ENCODE measurements at places on chromosomes 6 and 20. TPM values are rescaled to one million over a fixed set of nuclear protein-coding genes. Genes with fewer than 3 reads are reported as not detected.
A peak's percentile ranks its signal among the peaks of the same experiment; 100 is the strongest.

Gene LRP11
- 9.3 TPM for total RNA-seq

Gene TREM2
- not detected for total RNA-seq

Gene TRAM2
- total RNA-seq, result 4.6 TPM

GRCh38 chr6:162290846-162291465, 436.6 kb downstream of the PRKN start:
- DNase-seq, result no peak

- DNase-seq, result no peak
Observed at GRCh38 chr6:153063936-153064335, 61.4 kb upstream of the MTRF1L start.

DNA sequence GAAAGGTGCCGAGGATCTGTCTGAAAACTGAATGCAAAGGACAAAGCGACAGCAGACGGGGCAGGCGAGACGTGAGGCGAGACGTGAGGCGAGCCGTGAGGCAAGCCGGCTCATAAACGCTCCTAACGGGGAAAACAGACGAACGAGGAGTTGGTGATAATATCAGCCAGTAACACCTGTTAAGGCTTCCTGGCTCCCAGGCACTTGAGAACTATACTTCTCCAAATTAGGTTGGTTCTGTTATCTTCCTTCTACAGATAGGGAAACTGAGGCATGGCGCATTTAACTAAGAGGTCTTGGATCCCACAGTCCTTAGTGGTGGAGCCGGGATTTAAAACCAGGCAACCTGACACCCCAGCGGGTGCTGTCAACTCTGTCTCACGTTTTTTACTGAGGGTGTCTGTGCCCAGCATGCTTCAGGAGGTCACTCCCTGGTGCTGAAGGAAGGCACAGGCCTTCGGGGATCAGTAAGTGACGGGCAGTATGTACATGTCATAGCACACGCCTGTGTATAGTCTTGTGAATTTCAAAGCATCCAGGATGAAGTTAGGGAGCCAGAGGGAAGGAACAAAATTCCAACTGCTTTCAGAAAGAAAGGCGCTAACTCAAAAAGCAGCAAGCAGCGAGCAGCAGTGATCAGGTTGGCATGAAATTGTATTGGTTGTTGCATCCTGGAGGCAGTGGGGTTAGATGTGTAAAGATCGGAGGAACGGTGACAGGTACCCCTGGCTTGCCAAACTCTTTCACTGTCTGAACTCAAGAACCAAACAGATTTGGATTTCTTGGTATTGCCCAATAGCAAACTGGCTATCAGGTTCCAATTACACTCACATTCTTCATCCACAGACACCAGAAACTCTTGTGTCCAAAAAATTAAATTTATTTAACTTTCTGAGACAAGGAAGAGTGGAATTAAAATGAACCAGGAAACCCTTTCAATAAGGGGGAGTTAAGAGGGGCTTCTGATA, 318.7 kb downstream of the THBS2 start:
- no peak for DNase-seq

- no peak for DNase-seq
Observed at GRCh38 chr6:125020385-125020784, 58.1 kb downstream of the RNF217 start.

DNA sequence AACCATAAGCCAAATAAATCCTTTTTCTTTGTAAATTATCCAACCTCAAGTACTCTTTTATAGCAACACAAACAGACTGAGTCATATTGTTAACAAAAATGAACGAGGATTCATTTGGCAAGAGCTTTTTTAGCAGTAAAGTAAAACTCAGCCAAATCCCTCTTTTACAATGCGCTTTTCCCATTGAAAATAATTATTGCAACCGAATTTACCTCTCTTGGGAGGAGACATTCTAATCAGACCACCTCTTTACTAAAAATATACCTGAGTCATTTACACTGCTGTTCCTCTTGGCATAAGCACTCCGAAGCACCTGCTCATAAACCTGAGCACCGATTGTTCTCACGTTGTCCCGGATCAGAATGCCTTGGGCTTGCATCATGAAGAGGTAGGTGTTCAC, 57.4 kb downstream of the B4GALT5 start:
- DNase-seq, result no peak

DNA sequence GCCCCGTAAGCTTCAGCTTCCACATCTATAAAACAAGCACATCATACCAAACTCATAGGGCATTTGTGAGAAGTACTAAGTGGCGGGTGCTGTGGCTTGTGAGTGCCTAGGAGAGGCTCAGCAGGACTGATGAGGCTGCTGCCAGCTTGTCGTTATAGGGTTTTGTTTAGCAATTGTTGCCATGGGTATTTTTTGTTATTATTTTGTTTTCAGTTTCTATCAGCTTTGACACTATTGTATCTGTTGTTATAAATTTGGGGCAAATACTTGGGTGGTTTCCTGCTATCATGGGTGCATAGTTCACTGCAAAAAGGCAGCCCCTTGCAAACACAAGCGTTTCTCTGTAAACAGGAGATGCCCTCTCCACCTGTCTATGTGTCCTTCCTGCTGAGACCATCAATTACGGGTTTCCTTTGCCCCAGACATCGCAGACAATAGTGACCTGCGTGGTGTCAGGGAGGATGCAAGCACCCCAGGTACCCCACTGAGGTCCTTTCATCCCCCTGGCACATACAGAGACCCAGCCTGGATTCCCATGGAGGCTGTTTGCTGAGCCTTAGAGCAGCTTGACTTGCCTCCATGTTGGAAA, 3.1 kb upstream of the CCDC167 start:
- DNase-seq, result no peak

DNA sequence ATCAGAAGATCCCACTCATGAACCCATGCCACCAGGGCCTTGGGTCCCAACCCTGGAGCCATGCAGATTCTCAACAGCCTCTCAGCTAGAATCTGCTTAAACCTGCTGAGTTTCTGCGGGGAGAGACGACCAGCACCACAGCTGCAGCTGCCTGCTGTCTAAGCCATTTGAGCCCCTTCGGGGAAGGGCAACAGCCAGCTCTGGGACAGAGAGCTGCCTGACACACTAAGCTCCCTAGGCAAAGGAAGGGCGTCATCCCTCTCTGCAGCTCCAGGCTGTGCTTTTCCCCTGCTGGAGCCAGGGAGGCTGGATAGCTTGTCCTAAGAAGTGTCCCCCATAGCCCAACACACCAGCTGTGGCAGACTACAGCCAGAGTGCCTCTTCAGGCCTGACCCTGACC, 182.5 kb downstream of the OTOR start:
- no peak for DNase-seq

- DNase-seq, result no peak
Observed at GRCh38 chr20:43384101-43384940, 73.4 kb upstream of the SRSF6 start.

GRCh38 chr6:68008445-68008844, 626.6 kb upstream of the ADGRB3 start:
- DNase-seq, result no peak

GRCh38 chr6:108748055-108748454, 100.2 kb upstream of the ARMC2 start:
- no peak for DNase-seq

DNA sequence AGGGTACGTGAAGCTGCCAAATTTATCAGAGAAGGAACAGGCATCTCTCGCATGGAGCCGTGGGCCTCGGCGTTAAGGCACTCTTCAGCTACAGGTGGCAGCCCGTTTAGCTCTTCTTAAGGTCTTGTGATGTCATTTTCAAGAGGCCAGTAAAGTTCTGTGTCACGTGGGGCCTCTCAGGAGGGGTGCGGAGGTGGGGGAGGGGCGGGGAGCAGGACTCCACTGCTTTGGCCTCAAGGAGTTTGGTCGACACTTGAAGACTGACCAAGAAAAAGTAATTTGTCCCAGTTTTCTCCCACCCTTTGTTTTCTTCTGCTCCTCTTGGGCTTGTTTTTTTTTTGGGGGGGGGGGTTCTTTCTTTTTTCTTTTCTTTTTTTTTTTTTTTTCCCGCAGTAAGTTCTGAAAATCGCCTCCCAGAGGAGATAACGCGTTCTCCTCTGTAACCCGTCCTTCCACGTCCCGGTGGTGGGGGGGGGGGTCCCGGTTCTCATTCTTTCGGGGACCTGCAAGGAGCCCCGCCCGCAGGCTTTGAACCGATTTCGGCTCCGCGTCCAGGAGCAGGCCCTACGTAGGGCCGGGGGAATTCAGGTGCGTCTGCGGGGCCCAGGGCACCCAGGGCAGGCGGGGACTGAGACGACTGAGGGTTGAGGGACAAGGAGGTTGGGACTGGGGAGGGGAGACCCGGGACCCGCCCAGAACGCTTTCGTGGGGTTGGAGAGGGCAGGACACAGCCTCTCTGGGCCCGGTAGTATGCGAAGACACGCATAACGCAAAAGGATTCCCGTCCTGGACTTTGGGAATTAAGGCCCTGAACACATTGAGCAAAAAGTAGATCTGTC, 26.0 kb downstream of the GPX6 start:
- peak; percentile 41 for DNase-seq

DNA sequence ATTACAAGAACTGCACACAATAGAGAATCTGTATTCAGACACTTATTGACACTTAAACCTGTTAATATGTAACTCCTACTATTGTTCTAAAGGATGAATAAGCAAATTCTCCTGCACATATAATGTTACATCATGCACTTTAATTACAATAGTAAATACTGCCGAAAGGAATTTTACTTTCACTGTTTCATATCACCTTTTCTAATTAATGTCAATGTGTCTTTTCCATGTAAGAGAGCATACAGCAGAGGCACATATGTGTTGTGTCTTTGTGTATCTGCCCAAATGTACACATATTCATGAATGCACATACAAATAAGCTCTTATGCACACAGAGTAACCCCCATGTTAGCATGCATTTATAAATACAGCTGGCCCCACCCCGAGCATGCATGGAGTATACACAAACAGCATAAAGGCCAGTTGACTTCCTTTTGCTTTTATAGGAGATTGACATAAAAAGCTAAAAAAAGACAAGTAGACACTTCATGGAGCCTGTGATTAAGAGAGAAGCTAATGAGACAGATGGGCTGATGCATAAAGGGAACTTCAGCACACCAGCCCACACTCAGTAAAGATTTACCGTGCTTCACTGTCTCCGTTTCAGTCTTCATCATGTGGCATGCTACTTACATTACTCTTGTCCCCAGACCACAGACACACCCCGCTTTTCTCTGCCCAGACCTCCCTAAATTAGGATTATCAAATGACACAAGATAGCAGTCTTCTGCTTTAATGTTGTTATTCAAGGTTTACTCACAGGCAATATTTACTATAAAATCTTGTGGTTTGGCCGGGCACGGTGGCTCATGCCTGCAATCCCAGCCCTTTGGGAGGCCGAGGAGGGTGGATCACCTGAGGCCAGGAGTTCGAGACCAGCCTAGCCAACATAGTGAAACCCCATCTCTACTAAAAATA, 184.6 kb downstream of the ATXN1 start:
- no peak for DNase-seq

DNA sequence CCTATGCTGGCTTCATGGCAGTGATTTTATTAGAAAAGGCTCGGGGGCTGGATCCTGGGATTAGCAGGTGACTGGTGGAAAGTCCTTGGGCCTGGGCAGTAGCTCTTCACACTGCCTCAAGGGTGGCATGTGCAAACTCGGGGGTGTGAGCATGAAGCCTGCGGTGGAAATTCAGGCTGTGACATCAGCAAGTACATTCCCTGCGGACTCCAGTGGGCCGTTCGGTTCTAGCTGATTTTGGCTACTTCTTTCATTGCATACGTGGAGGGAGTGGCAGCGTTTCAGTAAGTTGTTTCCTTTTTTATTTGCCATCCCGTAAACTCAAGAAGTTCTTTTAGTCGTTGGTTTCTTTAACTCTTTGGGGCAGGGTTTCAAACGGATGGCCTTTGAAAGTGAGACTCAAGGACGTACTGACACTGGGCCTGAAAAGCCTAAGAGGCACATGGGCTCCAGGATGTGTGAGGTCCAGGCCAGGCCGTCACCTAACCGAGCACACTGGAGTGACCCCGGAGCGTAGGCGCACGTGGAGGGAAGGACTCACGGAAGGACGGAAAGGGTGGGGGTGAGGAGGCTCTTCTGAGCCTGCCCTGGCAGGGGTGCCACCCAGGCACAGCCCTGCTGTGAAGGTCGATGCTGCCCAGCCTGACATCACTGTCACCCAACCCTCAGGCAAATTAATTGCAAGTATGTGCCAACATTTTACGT, 104.0 kb upstream of the FRMD1 start:
- no peak for DNase-seq

Data from psoas muscle (tissue), 8 donors.